ENCODE measurements at places on chromosomes 4 and X.

GRCh38 chr4:140743194-140743931, 12.8 kb downstream of the TBC1D9 start:
- peak; percentile 57 for DNase-seq

DNA sequence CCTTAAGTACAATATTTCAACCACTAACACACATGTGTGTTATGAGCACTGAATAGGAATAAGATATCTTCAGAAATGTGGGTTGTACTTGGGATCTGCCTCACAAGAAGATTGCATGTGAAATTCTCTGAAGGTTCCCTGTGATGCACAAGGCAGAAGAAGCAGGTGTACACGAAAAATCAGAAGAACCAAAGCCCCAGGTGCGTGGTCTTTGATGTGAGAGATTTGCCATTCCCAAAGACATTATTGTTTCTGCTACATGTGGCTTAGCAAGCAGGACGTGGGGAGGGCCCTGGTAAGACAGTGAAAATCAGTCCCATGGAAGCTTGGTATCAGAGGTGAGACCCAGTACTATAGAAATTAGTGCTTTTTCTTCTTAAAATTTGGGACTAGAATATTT, 13.0 kb upstream of the SPRY1 start:
- no peak for DNase-seq

DNA sequence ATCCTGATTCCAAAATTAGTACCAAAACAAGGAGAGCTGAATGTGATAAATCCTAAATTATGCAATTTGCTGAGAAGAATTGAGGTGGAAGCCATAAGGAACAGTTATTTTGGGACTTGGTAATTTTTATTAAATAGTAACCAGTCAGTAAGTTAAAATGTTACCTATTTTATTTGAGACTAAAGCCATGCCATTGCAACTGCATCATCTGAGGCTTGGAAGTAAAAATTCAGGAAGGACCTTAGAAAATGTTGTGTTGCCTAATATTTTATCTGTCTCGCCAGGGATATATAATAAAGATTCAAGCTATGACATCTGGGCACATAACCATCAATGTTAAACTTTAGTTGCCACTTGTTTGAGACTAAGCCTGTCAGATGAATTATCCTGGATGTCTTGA, 341.3 kb upstream of the MAGEB16 start:
- DNase-seq = no peak

GRCh38 chr4:28675582-28675981, 1814.9 kb downstream of the STIM2 start:
- peak; percentile 67 for DNase-seq

GRCh38 chr4:38815885-38816782, 11.5 kb upstream of the TLR1 start:
- peak; percentile 77 for DNase-seq

- no peak for DNase-seq
Observed at GRCh38 chrX:38895775-38896174, 94.5 kb downstream of the MID1IP1 start.

DNA sequence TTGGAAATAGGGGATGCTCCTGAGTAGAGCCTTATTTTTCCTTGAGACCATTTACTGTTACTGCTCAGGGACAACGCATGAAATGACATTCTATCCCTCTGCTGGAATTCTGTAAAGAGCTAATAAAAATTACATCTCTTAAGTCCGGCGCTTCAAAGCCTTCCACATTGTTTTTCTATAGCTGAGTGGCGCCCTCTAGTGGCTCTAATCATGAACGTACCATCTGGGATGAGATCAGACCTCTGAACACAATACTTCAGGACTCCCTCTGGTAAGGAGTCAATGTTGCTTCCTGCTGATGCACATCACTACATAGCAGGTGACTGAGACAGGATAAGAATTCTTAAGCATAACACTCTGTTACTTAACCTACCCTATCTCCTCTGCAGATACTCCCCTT, 6.0 kb downstream of the HMGN5 start:
- peak; percentile 52 for DNase-seq

Data from IMR-90 (cell line).